ENCODE measurements at places on chromosomes 4 and X.

DNA sequence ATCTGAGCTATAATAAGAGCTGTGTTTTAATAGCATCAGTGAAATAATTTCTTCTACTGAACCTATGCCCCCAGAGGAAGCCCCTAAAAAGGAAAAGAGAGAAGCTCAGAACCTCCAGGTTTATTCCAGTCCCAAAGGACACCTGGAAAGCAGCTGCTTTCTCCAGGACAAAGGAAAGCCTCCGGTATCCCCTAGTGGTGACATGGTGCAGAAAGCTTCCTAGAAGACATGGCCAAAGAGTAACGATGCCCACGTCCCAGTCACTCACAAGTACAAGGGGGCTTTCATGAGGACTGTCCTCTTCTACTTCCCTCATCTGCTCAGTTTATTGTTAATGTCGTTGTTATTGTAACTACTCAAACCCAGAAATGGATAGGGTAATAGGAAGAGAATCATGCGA is 343.9 kb downstream of the UNC5C start:
- no peak for DNase-seq

DNA sequence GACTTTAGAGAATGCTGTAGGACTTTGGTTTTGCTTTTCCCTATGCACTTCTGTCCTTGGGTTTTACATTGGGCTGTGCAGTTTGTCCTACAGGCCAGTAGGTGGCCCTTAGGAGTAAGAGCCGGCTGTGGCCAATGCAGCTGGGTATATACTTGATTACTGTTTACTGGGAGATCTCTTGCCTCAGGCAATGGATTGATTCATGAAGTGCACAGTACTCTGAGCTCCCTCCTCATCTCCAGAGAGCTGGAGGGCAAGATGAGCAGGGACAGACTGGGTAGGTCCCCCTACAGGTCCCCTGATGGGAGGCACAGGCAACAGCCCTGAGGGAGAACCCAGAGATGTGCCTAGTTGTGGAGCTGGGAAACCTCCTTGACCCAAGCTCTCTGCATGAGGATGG is 103.8 kb upstream of the QRFPR start:
- DNase-seq = no peak

- DNase-seq = no peak
Observed at GRCh38 chr4:76620723-76621468, 185.9 kb downstream of the SHROOM3 start.

GRCh38 chr4:77699731-77700210 is 94.2 kb downstream of the CXCL13 start:
- DNase-seq = no peak

DNA sequence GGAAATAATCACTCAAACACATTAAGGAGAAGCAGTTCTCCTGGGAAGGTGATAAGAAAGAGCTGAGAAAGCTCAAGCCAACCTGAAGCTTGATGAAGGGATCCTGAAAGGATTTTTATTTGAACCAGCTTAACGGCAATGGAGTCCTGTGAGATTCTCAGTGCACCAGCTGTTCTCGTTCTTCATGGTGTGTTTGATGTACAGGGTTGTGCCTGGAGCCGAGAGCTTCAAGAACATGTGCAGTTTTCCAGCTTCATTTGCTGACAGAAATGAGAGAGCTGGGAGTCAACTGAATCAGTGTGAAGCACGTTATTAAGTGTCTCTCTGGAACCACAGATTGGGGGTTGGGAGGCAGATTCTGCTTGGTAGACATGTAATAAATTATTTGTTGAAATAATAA is 115.7 kb downstream of the ANKRD50 start:
- no peak for DNase-seq

- no peak for DNase-seq
Observed at GRCh38 chrX:42385730-42386129, 392.2 kb downstream of the PPP1R2C start.

- DNase-seq = no peak
Observed at GRCh38 chr4:185817403-185817818, 5.4 kb upstream of the SORBS2 start.

DNA sequence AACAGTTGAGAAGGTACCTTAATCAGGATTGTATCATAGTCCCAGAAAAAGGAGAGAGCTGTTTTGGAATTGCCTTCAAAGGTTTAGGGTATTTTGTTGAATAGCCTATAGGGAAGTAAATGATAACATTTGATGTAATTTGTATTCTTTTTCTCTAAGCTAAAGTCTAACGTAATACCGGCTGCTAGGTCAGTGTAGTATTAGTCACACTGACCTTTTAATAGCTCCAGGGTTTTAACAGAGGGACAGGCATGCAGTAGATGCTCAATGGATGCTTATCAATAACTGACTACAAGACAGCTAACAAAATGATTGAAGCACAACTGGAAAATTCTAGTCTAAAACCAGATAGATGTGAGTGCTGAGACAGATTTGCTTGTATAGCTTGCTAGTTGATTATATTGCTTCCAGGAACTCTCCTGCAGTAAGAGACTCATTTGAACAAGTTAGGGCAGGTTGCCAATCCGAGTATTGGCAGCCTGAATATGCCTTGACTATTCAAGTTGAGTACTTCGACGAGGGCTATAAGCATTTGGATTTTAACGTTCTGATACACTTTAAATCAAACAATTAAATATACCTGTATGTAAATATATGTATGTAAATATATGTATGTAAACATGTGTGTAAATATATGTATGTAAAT is 16.5 kb upstream of the PNPLA4 start:
- no peak for DNase-seq

DNA sequence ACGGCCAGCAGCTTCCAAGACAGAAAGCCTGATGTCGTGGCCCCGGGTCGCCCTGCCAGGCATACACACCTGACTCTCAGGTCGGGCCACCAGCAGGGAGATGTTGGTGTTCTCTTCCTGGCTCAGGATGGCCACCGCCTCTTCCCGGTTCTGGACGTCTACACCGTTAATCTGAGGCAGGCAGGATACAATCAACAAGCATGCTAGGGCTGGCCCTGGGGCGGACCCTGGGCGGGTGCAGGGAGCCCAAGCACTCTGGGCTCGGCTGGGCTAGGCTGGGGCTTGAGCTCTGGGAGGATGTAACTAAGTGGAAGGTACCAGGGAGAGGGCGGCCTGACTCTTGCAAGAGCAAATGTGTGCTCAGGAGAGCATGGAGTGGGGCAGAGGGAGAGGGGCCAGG is 11.0 kb downstream of the SSR4 start:
- DNase-seq = no peak

GRCh38 chr4:173214231-173214630 is 45.6 kb downstream of the GALNT7 start:
- no peak for DNase-seq

DNA sequence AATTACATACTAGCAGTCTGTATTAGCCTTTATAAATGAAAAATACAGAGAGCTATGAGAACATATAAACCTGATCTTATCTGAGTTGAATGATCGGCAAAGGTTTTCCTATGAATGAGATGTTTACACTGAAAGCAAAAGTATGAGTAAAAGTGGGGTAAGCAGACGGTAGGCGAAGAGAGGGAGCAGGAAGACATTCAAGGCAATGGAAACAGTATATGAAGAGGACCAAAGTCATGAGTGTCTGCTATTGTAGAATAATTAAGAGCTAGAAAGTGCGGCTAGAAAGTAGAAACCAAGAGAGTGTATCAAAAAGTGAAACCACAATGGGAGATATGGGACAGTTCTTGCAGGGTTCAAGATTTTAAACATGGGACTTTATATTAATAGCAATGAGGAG is 67.0 kb upstream of the TMLHE start:
- no peak for DNase-seq

DNA sequence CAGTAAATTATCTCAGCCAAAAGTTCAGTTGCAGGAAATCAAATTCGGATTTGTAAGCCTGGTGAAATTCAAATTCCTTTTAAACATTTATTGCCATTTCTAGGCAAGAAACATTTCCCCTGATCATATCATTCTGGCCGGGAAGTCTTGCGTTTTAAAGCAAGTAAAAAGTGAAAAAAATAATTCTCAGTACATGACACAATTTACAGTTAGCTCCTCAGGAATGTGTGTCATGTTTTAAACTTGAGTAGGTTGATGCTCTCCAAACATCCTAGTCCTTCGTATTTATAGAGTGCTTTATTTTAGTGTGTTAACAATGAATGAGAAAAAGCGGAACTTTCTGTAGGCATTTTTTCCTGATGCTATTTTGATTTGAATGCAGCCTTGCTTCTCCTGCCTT is 158.3 kb upstream of the SCML1 start:
- DNase-seq = no peak

- DNase-seq = no peak
Observed at GRCh38 chrX:48465336-48465933, 4.6 kb downstream of the SLC38A5 start.

DNA sequence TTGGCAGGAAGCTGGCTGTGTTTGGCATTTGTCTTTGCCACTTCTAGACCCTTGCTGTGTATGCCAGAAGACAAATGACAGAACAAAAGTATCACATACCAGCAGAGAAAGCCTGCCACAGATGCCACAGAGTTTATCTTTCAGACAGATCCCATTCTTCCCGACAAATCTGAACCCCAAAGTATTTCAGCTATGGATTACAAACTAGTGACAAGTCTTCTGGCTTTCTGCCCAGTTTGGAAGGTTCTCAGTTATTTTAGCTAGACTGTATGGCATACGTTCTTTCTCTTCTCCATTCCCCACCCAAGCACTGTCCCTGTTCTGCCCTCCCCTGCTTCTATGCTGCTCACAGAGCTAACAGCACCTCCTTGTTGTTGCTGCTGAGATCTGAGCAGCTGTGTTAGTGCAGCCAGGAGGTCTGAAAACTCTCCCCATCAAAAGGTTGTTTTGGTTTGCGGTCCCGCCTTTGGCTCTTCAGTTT is 236.7 kb downstream of the FRAS1 start:
- no peak for DNase-seq

GRCh38 chr4:134178706-134179105 is 22.9 kb downstream of the PABPC4L start:
- no peak for DNase-seq

DNA sequence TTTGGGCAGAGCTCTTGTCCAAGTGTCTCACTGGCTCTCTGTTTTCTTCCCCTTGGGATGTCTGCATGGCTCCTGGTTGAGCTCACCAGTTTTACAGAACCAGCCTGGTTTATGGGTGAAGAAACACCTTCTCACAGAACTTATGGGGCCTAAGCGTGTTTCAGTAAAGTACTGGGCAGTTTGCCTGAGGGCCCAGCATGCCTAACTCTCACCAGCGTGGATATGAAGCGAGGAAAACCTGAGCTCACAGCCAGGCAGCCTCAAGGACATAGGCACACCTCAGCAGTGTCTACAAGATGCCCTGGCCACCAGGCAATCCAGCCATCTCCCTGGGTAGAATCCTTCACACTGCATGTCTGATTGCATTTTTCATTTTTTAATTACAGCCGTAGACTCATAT is 9.2 kb downstream of the NHSL2 start:
- no peak for DNase-seq

GRCh38 chr4:78721747-78722146 is 54.4 kb upstream of the BMP2K start:
- no peak for DNase-seq

- no peak for DNase-seq
Observed at GRCh38 chr4:28388471-28388870, 1527.8 kb downstream of the STIM2 start.

DNA sequence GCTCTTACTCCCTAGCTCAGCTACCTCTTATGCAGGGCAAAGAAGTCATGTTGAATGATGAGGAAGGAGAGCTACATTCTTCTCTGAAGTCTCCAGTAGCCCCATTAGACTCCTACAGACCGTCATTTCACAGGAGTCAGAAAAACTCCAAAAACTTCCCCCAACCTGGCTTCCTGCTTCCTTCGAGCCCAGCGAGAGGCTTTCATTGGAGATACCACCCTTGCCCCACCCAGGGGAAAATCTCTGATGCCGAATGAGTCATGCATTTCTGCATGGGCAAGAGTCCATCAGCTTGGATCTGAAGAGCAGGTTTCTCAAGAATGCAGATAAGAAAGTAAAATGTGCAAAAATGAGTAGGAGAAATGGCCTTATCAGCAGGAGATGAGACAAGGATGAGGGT is 53.0 kb downstream of the ARSF start:
- DNase-seq = no peak

- DNase-seq = no peak
Observed at GRCh38 chr4:107255596-107255995, 219.5 kb upstream of the DKK2 start.

- no peak for DNase-seq
Observed at GRCh38 chrX:135557344-135557743, 36.9 kb downstream of the INTS6L start.

GRCh38 chrX:79400623-79401022 is 33.5 kb upstream of the ITM2A start:
- no peak for DNase-seq

GRCh38 chrX:69535661-69536060 is 31.5 kb downstream of the NALF2 start:
- no peak for DNase-seq

GRCh38 chr4:185322803-185323202 is 72.9 kb downstream of the LRP2BP start:
- no peak for DNase-seq

- DNase-seq = no peak
Observed at GRCh38 chrX:13470685-13470977, 98.8 kb upstream of the EGFL6 start.
